ENCODE measurements at places on chromosomes 12 and 14.

GRCh38 chr12:44654646-44655639 is 221.2 kb downstream of the NELL2 start:
- DNase-seq = no peak

DNA sequence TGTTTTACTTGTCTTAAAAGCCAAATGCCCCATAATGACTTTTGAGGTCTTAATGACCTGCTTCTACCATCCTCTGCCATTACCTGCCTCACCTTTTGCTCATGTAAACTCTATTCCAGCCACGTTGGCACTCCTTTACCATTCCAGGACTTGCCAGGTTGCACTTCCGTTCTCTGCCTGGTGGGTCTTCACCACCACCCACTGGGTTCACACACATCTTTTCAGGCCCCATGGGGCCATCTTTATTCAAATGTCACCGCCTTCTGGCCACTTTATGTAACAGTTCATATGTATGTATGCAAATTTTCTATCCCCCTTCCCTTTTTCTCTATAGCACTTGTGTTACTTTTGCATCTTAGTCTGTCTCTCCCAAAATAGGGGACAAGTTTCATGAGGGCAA is 57.7 kb downstream of the ATP2A2 start:
- DNase-seq = no peak

- no peak for DNase-seq
Measured at GRCh38 chr12:121096199-121096798, 36.4 kb upstream of the P2RX7 start.

DNA sequence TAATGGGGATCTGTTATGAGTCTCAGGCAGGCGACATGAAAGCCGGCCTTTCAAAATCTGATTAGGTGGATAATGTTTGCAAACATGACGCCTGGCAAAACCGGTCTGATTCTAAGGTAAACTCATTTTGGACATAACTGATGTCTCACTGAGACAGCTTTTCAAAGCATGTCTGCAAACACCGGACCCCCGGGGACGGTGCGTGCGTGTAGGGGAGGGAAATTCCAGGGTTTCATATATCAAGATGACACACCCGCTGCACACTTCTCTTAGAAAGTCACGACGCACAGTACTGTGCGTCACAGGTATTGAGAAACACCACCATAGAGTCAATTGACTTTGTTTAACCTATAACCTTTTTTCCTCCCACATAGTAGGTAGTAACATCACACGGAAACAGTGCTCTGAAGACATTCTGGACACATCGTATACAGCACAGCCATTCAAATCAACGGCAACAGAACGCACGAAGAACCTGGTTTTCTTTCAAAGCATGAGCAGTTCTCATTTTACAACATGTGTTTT is 43.9 kb upstream of the TESC start:
- DNase-seq = no peak

GRCh38 chr14:100155049-100155621 is 4.3 kb downstream of the DEGS2 start:
- no peak for DNase-seq

GRCh38 chr12:131105351-131105735 is 151.6 kb downstream of the ADGRD1 start:
- DNase-seq = no peak

- DNase-seq = no peak
Measured at GRCh38 chr12:95116341-95116740, 42.9 kb upstream of the NR2C1 start.

DNA sequence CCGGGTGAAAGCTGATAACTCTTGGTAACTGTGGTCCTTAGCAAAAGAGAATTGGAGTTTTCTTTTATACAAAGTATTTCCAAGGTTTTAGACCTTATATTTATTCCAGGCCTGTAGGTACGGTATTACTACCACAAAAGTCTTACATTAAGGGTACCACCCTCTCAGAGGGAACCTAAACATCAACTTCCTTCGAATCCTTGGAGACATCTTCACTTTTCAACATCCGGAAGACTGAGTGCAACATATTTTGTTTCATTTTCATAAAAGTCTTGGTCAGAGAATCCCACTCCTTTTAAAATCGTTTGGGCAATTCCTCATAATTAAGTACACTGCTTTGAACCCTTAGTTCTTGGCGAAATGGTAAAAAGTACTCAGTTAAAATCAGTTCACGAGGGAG is 1.2 kb downstream of the CNOT2 start:
- DNase-seq = no peak

GRCh38 chr14:35299708-35300107 is 7.5 kb downstream of the PSMA6 start:
- no peak for DNase-seq

- no peak for DNase-seq
Measured at GRCh38 chr12:112208301-112208910, 83.0 kb downstream of the TRAFD1 start.

DNA sequence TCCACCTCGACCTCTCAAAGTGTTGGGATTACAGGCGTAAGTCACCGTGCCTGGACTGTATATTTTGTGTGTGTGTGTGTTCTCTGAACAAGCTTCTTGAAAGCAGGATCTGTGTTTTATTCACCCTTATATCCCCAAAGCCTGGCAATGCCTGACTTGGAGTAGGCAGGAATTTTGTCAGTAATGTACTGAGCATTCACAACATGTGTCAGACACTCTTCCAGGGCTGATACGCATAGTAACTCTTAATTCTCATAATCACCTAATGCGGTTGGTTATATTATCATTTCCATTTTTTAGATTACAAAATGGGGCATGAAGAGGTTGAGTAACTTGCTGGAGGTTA is 50.4 kb upstream of the PLEKHG3 start:
- DNase-seq = no peak

DNA sequence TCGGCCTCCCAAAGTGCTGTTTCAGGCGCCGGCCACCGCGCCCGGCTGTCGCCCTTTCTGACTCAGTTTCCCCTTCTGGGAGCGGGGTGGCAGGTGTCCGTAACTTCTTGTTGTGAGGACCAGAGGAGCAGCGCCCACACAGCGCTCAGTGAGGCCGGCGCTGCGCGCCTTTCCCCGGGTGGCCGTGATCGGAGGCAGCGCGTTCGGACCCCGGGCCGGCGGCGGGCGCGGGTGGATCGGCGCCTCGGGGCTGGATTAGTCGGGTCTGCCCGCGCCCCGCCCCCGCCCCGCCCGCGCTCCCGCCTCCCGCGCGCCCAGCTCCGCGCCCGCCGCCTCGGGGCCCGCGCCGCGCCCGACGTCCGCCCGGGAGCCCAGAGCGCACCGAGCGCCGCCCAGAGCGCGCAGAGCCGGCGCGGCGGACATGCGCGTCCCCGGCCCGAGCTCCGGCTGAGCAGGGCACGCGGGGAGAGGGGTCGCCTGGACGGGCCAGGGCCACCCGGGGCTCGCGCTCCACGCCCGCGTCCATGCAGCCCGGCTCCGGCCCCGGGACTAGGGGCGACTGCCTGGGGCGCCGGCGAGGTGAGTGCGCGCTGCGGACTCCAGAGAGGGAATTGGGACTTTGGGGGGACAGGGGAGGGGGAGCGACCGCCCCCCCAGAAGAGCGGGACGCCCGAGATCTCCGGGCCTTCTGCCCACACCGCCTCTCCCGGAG is 50.6 kb downstream of the LRCOL1 start:
- no peak for DNase-seq

- DNase-seq = no peak
Measured at GRCh38 chr12:9103050-9103849, 12.5 kb downstream of the A2M start.

GRCh38 chr12:123389560-123390351 is 5.8 kb downstream of the KMT5A start:
- DNase-seq = peak; percentile 18

DNA sequence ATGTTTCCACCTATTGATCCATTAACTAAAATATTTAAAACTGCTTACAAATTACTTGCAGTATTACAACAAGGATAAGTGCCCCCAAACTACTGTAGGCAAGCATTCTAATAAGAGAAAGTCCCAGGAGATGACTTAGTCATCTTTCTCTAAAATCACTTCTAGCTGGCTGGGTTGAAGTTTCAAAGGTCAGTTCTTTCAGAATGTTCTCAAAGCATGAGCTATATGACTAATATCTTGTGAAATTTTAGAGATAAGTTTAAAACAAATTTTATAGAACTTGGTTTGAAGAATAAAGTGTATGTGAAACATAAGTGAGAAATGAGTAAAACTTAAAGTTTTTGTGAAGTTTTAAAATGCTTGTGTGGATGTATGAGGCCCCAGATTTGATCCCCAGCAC is 24.3 kb upstream of the OR6J1 start:
- DNase-seq = no peak
